Thymus (tissue), 14 donors: ENCODE measurements at places on chromosomes 6 and 20. TPM values are rescaled to one million over a fixed set of nuclear protein-coding genes. Genes with fewer than 3 reads are reported as not detected.

- DNase-seq, result no peak
Measured at GRCh38 chr6:18973251-18973650, 586.1 kb downstream of the RNF144B start.

- no peak for DNase-seq
Measured at GRCh38 chr20:15496501-15497039, 1076.7 kb downstream of the KIF16B start.

GRCh38 chr20:50267041-50267865, 76.6 kb downstream of the CEBPB start:
- DNase-seq, result no peak

DNA sequence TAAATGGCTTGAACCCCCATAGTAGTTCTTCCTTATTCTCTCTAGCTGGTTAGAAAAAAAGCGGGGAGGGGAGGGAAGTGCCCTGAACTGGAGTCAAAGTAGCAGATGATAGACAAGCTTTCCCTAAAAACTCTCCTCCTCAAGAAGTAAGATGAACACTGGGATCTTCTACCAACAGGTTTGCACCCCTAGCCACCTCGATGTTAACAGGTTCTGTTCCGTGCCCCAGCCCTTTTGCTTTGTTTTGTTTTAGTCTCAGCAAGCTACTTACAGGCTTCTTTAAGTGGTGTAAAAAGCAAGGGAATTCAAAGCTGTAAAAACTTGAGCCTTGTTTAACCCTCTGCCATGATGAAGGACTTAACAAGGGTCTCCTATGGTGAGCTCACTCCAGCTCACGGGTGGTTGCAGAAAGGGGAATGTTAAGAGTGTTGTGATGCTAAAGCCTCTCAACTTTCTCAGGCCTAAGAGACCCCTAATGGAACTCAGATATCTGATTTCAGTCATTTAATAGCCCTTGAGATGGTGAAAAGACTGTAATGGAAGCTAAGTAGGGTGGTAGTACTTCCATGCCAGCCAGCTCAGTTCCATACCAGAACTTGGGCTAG, 106.0 kb downstream of the FOXO3 start:
- no peak for DNase-seq

Gene BPIFB1
- total RNA-seq, result 0.24 TPM

Gene TPD52L2
- total RNA-seq, result 37.9 TPM

Gene EYS
- total RNA-seq, result 0.28 TPM

Gene SGK2
- 0.09 TPM for total RNA-seq

Gene MARCKS
- 94.5 TPM for total RNA-seq

Gene MCHR2
- not detected for total RNA-seq

Gene LY6G6D
- total RNA-seq, result not detected

Gene DDRGK1
- total RNA-seq, result 38.4 TPM

Gene NNAT
- total RNA-seq, result 19.9 TPM
